Motor neuron (in vitro differentiated cells): ENCODE measurements at places on chromosomes 6 and 20. TPM values are rescaled to one million over a fixed set of nuclear protein-coding genes. Genes with fewer than 3 reads are reported as not detected.

CALHM5 gene
- total RNA-seq = 0.05 TPM in 2 replicates

SYNCRIP gene
- 59.8 and 59.9 TPM in 2 replicates for total RNA-seq

BANF2 gene
- total RNA-seq = not detected in 2 replicates

RCAN2 gene
- 11.2 and 12.3 TPM in 2 replicates for total RNA-seq

DNA sequence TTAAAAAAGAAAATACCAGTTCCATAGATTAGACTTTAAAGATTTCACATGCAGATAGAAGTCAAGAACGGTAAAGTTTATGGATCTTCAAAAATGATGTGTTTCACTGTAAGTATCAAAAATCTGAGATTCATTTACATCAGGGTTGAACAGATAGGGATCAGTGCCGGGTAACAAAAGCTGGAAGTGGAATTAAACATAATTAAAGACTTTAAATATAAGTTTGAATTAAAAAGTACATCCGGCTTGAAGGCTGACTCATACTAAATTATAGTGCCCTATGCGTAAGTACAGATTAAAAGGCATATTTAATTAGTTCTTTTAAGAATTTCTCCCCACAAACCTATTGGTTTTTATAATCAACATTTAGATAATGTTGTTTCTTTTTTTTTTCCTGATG lies 312.7 kb downstream of the PRL start:
- no peak for ATAC-seq

SPTLC3 gene
- 2.2 and 2.7 TPM in 2 replicates for total RNA-seq

SYCP2L gene
- total RNA-seq = 3.1 and 3.3 TPM in 2 replicates

GRCh38 chr6:24902782-24903181 lies 33.0 kb downstream of the RIPOR2 start:
- no peak for ATAC-seq

MAP7 gene
- total RNA-seq = 14.3 and 25.4 TPM in 2 replicates

- ATAC-seq = no peak
Observed at GRCh38 chr6:19067165-19067564, 680.0 kb downstream of the RNF144B start.

ZSCAN26 gene
- total RNA-seq = 19.9 and 23.5 TPM in 2 replicates

DNA sequence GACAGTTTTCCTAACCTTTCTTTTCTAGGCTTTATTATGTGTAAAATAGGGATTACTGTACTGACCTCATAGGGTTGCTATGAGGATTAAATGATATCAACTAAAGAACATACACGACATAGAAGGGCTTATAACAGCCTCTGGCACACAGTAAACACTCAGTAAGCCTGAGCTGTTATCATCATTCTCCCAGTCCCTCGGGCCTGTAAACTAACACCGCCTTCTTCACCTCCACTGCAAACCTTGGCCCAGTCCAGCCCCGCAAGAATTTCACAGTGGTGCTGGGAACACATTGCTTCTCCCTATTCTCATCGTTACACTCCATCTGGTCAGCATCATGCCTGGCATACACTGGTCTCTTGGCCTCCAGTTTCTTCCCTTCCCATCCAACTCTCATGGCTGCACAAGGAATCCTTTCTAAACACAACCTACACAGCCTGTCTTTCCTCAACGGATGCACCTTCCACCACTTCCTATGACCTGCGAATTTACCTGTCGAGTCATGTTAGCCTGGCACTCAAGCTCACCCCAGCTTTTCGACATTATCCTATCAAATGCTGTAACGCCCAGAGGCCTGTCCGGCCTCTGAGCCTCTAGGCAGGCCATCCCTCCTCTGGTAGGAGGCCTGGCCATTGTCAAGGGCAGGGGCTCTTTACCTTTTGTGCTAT lies 92.1 kb downstream of the FYN start:
- ATAC-seq = no peak

- no peak for ATAC-seq
Observed at GRCh38 chr20:40307997-40308396, 381.0 kb downstream of the MAFB start.

- ATAC-seq = no peak
Observed at GRCh38 chr6:169174516-169175359, 78.9 kb downstream of the THBS2 start.

CCN2 gene
- total RNA-seq = 15.2 and 15.7 TPM in 2 replicates

HLA-DQB1 gene
- total RNA-seq = 0.06 TPM in 1 of 2 replicates, not detected in the other

GRCh38 chr6:124699038-124699437 lies 263.2 kb upstream of the RNF217 start:
- ATAC-seq = no peak

DNA sequence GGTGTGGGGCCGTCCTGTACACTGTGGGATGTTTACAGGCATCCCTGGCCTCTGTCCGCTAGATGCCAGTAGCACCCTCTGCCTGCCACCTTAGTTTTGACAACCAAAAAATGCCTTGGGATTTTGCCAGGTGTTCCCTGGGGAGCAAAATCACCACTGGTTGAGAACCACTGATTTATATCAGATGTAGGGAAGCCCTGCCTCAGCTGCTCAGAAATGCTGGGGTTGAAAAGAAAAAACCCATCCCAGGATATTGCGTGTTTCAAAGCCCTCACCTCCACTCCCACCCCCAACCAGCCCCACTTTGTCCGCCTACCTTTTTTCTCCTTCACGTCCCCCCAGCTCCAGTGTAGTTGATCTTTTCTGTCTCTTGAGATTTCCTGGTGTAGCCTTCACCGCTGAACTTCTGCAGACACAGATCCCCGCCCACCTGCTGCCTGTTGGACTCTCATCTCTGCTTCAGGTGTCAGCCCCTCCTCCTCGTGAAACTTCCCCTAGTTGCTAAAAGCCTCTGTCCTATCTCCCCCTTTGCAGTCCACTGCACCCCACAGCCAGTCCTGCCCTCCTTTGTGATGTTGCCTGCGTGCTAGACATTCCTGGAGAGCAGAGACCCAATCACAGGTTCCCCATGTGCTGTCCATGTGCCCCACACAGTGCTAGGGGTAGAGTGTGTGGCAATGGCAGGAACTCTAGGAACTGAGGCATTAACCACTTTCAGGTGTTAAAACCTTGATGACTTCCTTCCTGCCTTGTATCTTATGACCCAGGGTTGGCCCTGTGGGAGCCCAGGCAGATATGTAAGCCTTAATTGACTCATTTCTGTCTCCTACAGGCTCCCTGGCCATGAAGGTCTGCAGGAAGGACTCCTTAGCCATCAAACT lies 98.9 kb downstream of the TBC1D7 start:
- ATAC-seq = peak; percentile 66

DNA sequence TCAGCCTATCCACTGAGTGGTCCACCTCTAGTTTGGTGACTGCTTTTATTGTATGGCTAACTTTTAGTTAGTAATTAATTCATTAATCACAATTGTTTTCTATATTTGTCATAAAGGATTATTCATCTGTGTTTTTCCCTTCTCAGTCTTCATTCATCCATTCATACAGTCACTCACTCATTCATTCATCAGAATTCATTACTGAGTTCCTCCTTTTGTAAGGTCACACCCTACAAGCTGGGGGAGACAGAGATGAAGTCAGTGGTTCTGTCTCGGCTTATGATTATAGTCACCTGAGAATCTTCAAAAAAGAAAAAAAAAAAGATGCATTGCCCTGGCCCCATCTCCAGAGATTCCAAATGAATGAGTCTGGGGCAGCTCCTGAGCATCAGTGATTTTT lies 257.1 kb downstream of the ADGB start:
- no peak for ATAC-seq

- no peak for ATAC-seq
Observed at GRCh38 chr6:127459231-127459641, at the start of gene KIAA0408. Gene KIAA0408 (minus strand): TSS chr6:127459389. CDS start chr6:127453981, 5,408 bp downstream.

- peak; percentile 93 for ATAC-seq
Observed at GRCh38 chr20:8385247-8385646, 253.2 kb downstream of the PLCB1 start.

GRCh38 chr20:48609491-48609978 lies 218.3 kb downstream of the PREX1 start:
- ATAC-seq = no peak

DNA sequence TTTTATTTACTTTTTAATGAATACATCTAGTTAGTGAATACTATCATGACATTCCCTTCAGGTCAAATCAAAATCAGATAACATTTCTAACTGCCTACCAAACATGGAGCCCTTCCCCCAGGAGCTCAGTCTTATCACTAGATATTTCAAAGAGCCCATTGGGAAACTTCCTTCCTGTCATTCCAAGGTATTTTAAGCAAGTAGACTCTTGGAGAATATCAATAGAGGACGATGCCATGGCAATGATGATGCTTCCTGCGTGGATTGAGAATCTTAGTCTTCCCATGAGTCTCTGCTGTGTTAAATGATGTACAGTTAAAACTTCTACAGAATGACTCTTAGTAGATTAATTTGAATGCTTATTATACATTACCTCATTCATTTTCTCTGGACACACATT lies 384.9 kb downstream of the CENPW start:
- no peak for ATAC-seq

- no peak for ATAC-seq
Observed at GRCh38 chr6:104541411-104541810, 318.3 kb downstream of the HACE1 start.

DNA sequence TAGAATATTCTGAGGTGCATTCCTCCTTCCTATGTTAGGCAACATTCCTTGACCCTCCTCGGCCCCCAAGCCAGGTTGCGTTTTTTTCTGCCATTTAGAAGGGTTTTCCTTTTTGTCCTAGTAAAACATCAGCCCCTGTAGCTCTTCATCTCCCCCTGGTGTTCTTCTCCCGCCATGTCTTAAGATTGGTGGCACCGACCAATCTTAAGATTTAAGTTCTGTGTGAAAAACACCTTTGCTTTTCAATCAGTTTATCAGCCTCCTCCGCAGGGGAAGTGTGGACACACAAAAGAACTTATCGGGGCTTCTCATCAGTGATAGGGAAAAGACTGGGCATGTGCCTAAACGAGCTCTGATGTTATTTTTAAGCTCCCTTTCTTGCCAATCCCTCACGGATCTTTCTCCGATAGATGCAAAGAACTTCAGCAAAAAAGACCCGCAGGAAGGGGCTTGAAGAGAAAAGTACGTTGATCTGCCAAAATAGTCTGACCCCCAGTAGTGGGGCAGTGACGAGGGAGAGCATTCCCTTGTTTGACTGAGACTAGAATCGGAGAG lies 719 bp upstream of the EDN1 start:
- ATAC-seq = no peak

DNA sequence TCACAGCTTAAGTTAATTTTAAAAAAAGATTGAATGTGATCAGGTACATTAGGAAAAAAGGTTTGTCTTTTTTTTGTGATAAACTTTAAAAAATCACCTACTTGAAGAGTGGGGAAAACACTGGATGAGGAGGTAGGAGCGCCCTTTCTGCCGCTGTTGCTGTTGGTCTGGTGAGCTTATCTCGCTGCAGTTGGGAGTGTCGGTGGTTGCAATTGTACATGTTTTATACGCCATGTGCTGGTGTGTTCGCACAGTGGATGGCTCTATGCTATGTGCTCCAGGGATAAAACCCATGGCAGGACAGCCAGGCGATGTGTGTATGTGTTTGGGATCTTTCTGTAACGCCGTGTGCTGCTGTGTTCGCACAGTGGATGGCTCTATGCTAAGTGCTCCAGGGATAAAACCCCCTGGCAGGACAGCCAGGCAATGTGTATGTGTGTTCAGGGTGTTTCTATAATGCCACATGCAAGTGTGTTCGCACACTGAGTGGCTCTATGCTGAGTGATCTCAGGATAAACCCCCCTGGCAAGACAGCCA lies 1.7 kb downstream of the SLC22A3 start:
- peak; percentile 30 for ATAC-seq

SIGLEC1 gene
- total RNA-seq = 0.59 and 0.61 TPM in 2 replicates

- ATAC-seq = no peak
Observed at GRCh38 chr6:140897804-140898573, 1234.7 kb upstream of the GJE1 start.

- no peak for ATAC-seq
Observed at GRCh38 chr6:55937261-55937947, 62.0 kb upstream of the BMP5 start.

DNA sequence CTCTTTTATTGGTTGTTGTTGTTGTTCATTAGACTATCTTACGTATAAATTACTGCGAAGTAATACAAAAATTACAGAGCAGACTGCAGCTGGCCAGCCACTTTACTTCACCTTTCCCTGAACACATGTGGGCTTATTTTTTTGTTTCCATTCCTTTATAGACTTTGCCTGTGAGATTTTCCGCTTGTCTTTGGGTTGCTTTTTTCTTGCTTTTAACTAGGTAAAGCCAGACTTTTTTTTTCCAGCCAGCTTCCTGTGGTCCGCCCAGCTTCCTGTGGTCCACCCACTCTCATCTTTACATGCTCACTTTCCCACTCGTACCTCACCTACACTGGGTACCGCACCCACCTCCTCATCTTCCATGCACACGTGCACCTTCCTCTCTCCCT lies 79.0 kb downstream of the IPCEF1 start:
- no peak for ATAC-seq
